ENCODE measurements at places on chromosomes 12 and 14.
A peak's percentile ranks its signal among the peaks of the same experiment; 100 is the strongest.

GRCh38 chr14:100105357-100106169, 40.3 kb downstream of the EVL start:
- DNase-seq = no peak

DNA sequence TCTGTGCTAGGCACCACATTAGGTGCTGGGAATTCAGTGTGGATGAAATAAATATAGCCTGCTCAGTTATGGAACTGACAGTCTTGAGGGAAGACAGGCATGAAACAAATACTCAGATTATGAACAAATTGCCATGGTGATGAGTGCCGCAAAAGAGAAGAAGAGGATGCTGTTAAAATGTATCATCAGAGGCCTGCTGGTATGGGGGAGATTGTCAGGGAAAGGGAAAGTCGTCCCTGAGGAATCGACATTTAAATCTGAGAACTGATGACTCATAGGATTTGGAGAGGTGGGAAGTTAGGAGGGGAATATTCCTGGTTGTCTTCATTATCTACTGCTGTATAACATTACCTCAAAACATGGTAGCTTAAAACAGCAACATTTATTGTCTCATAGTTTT, 42.0 kb downstream of the PPP1R36 start:
- no peak for DNase-seq

GRCh38 chr14:91778217-91778616, 46.3 kb upstream of the CATSPERB start:
- DNase-seq = no peak

DNA sequence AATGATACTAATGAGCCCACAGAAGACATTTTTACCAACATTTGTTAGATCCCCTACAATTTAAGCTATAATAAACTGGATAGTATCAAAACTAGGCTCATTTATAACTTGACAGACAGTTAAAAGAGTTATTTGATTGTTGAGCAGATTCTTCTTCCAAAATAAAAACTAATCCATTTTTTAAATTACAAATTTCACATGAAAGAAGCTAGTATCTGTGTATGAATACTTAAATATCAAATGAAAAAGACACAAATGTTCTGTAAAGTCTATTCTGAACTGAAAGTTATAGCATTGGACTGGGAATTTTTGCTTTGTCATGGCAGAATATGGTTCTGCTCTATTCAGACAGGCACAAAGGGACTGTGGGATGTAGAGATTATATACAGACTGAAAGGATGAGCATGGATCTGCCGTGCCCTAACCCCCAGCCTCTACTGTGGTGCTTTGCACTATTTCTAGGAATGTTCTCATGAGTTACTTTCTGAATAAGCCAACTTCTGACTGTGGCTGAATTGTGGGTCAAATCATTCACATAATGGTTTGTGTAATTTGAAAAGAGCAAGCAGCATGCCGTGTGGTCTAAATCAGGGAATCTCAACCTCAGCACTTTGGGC, 352.7 kb downstream of the KCNH5 start:
- DNase-seq = peak; percentile 2

DNA sequence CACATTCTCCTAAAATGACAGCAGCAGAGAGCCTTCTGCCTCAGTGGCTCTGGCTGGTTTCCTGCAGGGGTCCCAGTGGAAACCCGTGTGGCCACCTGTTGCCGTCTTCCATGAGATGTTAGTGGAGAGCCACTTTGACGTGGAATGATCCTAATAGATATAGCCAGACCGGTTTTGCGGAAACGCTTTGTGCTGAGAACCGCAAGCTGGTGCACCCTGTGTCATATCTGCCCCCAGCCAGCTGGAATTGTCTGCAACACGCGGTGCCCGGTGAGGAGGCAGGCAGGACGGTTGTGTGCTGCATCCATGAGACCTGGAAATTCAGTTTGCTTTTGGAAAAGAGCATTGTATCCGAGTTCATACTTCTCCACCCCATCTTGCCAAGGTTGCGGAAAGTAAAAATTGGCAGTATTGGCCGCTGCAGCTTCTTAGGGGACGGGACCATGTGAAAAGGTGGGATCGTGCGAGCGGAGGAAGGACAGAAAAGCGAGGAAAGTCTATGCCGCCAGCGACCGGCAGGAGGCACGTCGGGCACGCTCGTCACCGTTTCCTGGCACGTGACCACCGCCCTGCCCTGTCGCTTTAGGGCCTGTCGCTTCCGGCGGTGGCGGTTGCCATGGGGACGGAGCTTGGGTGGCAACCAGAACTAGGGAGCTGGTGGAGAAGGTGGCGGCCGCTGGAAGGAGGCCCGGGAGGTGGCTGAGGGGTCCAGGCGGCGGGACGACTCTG, at the start of gene CFAP251:
TSS of gene CFAP251 (plus strand) at position 643 of the 729 bp plus-strand sequence. CDS start 2,714 bp downstream, outside the sequence.
- peak; percentile 75 for DNase-seq

GRCh38 chr14:104424406-104425072, 155.0 kb upstream of the C14orf180 start:
- no peak for DNase-seq

- no peak for DNase-seq
These were observed 33.7 kb downstream of the VWF start for GRCh38 chr12:6090803-6091202.

DNA sequence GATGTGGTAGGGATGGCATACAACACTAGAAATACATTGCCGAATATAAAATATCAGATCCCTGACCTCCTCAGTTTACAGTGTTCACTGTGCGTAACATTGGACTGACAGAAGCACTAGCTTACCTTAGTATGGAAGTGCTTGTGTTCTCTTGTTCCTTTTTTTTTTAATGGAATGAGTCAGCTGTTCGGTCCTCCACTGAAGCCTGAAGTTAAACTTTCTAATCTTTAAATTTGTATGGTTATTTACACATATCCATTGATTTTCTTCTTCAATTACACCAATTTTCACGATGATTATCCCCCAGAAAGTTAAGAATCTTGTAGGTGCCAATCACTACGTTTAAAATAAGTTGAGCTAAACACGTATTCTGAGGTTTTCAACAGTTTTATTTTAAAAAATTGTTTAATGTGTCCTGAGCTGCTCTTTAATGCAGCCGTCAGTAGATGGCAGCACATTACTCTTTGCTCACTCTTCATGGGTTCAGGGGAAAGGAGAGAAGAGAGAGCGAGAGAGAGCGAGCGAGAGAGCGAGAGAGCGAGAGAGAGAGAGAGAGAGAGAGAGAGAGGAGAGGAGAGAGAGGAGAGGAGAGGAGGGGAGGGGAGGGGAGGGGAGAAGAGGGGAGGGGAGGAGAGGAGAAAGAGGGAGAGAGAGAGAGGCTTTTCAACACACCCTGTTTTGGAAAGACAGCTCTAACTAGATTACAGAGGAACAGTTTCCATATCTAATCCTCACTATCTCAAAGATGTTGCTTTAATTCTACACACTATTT, 134.7 kb upstream of the SCAF11 start:
- peak; percentile 85 for DNase-seq

GRCh38 chr14:29316936-29317335, 550.3 kb downstream of the FOXG1 start:
- no peak for DNase-seq

- peak; percentile 42 for DNase-seq
These were observed 17.8 kb downstream of the FBXL14 start for GRCh38 chr12:1576410-1577241.

DNA sequence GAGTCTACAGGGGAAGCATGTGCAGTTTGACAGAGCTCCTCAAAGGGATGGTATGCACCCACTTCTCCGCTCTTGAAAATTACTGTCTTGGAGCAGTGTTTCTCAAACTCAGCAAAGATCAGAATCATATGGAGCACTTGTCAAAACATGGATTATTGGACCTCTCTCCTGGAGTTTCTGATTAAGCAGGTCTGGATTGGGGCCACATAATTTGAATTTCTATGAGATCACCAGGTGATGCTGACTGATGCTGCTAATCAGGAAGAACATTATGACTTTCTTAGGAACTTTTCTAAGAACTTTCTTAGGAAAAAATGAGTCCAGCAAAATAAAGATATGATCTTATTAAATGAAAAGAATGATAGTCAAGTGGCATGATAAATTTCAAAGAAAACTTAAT, 144.3 kb downstream of the CPNE8 start:
- no peak for DNase-seq

- DNase-seq = no peak
These were observed 32.9 kb downstream of the RPS6KA5 start for GRCh38 chr14:91027561-91027960.

- DNase-seq = peak; percentile 4
These were observed 677 bp upstream of the AP4S1 start for GRCh38 chr14:31024577-31025366.

- no peak for DNase-seq
These were observed 9.3 kb upstream of the GYS2 start for GRCh38 chr12:21613931-21614330.

DNA sequence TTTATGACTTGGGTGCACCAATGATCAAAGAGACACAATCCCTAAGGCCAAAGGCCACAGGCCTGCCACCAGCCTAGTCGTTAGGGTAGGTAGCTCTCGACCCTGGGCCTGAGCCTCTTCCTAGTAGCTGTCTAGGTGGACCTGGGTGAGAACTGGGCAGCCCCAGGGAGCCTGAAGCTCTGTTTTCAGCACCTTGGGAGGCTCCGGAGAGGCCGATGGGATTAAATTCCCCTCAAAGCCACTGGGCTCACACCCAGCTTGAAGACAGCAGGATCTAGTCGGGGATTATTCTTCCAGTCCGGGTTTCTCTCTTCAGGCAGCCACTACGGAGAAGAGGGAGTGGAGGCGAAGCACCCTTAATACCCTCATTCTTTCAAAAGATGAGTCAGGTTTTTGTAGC, 79.8 kb downstream of the TMEM260 start:
- no peak for DNase-seq

DNA sequence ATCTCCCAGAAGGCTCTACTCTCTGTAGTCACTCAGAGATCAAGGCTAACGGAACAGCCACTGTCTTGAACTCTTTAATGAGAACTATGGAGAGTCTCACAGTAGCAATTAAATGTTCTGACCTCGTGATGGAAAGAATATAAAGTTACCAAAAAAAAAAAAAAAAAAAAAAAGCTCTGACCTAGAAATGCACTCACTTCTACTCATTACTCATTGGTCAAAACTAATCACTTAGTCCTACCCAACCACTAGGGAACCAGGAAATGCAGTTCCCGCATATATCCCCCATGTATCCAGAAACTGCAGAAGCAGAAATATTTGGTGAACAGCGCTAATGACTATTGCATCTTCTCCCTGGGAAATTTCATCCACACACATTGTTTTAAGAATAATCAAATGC, 29.5 kb upstream of the C12orf76 start:
- no peak for DNase-seq

DNA sequence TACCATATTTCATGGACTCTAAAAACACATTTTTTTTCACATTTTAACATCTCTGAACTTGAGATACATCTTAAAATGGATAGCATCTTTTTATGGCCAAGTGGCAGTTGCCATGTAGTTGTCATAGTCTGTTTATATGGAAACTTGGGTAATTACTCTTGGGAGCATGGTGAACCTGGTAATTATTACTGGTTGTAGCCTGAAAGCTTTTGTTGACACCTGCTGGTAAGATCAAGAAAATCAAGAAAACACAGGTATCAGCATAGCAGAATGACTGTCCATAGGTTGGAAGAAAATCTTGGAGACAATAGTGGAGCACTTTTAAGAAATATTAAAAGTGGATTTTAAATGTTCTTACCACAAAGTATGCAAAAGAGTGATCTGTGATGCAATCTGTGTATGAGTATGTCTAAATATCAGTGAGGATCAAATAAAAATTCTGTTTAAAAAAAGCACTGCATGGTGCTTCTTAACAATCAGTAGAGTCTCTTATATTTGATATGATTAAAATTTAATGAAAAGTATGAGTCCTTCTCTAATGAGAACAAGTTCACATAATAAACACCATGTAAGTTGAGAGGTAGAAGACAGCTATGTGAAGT, 44.2 kb downstream of the TTC8 start:
- DNase-seq = peak; percentile 46

DNA sequence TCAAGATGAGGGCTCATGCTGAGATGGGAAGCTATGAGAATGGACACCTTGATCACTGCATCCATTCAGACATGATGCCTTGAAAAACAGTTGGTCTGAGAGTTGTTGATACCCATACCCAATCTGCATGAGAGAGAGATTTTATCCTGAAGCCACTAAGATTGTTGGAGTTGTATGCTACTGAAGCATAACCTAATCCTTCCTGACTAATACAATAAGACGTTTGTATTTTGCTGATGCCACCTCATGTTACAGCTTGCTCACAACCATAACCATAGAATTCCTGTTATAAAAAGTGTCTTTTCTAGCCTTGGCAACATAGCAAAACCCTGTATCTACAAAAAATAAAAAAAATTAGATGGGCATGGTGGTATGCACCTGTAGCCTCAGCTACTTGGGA, 12.7 kb upstream of the SERPINA1 start:
- peak; percentile 54 for DNase-seq

DNA sequence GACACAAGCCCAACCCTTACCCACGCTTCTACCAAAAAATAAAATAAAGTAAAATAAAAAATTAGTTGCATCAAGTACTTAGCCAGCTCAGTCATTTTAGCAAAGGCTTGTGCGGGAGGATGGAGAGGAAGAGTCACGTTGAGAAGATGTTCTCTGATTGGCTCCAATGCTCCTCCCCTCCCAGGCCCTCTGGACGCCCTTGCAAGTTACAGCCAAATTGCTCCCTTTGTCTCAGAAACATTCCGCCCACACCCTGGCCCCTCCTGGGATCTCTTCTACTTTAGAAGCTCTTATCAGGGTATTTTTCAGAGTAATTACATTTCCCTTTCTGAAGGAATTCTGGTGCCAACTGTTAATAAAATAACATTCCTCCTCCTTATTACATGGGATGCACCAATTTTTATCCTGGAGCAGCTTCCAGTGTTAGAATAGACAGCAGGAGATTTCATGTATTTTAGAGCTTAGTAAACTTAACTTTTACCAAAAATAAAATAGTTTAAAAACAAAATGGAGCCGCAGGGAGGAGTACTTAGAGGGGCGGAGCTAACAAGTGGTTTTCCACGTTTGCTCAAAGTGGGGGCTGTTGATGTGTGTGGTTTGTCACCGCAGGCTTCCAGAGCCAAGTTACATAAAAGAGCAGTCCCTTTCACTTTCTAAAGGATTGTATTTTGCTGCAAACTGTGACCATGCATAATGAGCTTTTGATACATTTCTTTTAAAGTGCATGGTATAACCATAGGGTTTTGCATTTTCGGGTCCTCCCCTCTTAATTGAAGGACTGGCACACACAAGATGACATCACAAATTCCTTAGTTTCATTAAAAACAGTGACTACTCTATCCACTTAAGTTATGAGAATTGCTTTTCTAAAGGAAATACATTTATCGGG, 71.7 kb upstream of the RAP1B start:
- peak; percentile 81 for DNase-seq

Measured in M059J (cell line).